ENCODE measurements at places on chromosomes 13 and 19.

DNA sequence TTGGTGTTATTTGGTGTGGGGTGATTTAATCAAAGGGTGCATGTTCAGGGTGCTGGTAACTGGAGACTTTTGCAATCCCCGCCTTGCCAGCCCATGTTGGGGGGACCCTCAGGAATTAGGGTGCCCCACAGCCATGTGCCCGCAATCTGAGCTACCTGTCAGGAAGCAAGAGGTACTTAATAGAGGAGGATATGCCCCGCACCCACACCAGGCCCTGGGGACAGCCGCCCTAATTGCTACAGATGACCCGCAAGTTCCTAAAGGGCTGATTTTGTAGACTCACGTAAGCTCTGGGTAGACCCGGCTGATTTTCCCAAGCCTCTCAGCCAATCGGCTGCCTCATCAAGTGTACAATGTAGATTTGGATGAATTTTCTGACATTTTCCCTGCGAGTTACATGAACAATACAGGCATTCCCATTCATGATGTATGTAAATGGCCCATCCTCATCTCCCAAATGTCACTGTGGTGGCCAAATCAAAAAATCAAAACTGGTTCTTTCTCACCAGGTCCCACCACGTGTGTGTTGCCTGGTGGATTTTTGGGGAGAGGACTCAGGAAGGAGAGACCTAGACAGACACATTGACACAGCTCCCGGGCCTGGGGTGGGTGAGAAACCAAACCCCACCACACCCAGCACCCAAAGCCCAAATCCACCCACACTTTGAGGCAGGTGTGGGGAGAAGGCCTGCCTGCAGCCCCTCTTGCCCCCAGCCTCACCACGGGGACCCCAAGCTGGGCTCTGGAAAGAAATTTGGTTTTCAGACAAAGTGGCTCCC lies 119.2 kb upstream of the SPACA7 start:
- no peak for DNase-seq

- DNase-seq = peak; percentile 40
Measured at GRCh38 chr19:10603084-10603872, 16.2 kb upstream of the AP1M2 start.

DNA sequence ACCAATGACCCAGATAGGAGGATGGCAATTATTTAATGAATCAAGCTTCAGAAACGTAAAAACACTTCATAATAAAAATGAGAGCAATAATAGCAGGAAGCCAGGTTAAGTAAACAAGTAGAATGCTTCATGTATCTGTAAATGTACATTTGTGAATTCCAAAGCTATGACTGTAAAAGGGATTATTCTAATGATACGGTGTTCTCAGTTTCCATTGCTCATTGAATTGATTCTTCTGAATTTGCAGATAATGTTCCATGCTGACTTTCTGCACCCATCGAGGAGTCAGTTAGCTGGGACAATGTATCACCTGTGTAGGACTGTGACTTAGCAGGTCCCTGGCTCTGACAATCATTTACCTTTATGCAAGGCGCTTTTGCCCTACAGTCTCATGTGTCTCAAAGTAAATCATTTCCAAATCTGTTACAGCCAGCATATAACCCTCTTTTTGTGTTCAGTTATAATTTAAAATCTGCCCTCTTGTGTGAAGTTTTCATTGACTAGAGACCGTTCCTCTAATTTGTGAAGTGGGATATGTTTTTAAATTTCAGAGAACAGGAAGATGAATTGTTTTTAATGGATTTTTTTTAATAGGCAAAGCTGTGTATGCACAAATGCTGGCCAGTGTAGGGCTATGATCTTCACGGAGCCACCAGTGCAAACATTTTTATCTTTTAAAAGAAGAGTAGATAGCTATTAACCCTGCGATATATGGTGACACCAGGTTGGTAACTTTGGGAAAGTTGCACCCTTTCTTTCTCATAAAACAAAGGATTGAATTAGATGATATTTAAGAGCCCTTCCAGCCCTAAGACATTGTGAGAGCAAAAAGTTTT lies 267.1 kb downstream of the KLF5 start:
- DNase-seq = no peak

- DNase-seq = no peak
Measured at GRCh38 chr13:76019421-76020044, 383.4 kb downstream of the LMO7 start.

DNA sequence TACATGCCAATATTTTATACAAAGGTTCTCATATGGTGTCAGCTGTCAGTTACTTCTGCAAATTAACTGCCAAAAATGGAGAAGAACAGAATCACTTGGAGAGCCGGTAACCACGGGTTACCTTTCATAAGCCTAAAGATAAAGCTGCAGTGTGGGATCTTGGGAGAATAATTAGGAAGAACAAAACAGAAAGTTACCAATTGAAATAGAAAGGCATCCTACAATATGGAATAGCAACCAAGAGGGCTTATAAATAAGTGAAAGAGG lies 74.2 kb downstream of the TSHZ3 start:
- DNase-seq = no peak

DNA sequence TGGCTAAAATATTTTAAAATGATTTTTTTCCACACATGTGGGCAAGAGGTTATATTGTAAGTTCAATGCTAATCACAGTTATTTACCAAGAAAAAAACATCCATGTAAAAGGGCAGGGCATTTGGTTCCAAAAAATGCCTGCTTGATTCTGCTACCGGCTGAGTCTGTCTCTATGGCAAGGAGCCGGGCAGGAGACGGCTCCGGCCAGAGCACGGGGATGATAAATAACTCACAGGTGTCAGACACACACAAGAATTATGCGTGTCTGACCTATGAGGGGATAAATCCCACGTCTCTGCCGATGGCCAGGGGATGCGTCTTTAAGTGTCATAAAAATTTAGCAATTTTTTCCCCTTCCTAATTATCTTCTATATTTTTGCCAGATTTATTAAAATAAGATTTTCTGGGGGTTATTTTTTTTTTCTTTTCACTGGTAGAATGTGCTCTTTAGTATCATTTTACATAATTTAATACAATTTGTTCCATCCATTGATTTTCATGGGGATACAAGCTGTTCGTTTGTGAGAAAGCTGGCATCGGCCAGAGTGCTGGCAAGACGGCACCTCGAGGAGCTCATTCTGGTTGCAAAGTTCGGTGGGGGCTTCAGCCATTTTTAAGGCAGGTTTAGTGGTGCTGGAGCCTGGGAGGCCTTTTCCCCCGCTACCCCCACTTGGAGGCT lies 253.9 kb downstream of the ZNF536 start:
- DNase-seq = no peak

DNA sequence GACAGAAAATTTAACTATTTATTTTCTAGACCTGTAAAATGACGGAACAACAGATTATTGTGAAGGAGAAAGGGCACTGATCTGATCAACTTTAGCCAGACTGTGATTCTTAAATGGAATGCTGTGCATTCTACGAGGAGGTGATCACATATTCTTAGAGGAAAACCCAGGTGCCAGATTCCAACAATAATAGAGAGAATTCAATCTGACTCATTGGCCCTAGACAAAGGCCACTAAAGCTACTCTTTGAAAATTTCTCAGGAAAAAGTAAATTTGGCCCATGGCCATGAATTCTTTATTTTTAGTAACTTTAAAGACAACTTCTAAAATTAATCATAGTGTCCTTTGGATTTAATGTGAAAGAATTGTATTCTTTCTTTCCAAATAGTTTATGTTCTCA lies 58.6 kb upstream of the POSTN start:
- peak; percentile 46 for DNase-seq

DNA sequence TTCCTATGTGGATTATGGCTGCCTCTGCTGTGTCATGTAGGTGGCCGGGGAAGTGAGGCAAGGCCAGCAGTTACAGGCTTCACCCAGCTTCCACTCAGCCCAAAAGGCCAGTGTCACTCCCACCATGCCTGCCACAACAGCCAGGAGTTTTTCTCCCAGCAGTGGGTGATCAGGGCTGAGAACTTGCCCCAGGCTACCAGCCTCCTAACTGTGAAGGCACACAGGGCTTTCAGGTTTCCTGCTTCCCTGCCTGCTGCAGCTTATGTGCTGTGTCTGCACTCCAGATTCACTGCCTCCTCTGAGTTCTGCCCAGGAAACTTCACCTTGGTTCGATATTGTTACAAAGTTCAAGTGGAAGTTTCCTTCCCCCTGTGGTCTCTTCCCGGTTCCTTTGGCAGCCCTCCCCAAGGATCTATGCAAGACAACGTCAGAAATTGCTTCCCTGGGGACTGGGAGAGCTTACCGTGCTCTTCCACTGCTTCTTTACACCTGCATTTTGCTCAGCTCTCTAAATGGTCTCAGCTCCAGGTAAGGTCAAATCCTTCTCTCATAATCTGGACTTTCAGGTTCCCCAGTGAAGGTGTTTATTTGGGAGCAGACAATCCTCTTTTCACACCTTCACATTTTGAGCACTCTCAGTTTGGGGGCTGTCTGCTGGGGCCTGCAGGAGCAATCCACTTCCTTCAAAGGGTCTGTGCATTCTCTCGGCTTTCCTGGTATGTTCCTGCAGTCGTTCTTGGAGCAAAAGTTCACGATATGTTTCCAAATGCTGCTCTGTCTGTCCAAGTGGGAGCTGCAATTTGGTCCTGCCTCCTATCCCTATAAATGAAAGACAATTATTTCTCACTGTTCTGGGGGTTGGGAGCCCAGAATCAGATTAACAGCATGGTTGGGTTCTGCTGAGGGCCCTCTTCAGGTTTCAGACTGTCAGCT lies 1730.1 kb upstream of the PRR20A start:
- no peak for DNase-seq

DNA sequence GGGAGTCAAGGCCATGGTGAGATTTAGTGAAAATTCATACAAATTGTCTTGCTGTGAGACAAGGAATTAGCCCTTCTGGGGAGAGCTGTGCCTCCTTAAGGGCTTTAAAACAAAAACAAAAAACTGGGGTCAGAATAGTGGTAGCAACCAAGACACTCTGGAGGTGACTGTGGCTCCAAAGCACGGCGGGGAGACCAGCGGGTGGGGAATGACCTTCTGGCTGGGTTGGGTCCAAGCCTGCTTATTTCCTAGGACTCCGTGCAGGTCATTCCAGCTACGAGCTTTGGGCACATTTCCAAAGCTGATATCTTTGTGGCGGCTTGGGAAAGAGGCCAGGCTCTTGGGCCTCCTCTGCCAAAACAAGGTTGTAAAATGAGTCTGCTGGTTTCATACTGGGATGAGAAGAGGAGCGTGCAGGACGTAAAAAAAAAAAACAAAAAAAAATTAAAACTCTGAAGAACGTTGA lies 348.3 kb downstream of the UQCRFS1 start:
- no peak for DNase-seq
